ENCODE measurements at places on chromosomes 1 and 21.

DNA sequence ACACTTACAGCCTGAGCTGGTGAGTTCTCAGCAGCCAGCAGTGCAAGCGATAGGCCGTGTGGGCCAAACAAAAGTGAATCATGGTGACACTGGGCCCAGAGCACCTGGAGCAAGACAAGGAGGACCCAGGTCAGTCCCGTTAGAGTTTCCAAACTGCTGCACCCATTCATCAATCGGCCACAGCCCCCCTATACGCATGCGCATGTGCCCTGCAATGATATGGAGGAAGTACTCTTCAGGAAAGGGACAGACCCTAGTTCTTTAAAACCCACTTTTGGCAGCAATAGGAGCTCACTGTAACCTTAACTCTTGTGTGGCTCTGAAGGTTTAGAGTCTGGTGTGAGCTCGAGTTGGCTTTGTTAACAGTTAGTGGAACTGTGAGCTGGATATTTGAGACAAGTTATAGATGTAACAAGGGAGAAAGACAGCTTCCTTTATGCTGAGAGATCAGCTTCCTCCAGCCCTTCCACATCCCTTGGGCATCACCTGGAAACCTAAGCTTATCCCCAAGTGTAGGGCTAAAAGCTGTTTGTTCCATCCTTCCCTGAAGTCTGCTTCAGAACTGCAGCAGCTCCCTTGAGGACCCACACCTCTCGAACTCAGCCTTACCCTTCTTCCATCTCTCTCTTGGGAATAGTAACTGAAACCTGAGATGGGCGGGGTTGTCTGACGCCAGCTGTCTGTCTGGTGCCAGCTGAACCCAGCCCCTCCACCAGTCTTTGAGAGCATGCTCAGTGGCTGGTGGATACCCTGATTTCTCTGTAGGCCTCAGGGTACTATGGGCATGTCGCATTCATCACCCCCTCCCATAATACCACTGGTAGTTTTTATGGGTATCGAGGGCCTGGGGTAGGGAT is 17.7 kb downstream of the NMNAT1 start:
- no peak for DNase-seq

GRCh38 chr1:229454056-229454455 is 20.2 kb upstream of the ACTA1 start:
- DNase-seq: no peak

DNA sequence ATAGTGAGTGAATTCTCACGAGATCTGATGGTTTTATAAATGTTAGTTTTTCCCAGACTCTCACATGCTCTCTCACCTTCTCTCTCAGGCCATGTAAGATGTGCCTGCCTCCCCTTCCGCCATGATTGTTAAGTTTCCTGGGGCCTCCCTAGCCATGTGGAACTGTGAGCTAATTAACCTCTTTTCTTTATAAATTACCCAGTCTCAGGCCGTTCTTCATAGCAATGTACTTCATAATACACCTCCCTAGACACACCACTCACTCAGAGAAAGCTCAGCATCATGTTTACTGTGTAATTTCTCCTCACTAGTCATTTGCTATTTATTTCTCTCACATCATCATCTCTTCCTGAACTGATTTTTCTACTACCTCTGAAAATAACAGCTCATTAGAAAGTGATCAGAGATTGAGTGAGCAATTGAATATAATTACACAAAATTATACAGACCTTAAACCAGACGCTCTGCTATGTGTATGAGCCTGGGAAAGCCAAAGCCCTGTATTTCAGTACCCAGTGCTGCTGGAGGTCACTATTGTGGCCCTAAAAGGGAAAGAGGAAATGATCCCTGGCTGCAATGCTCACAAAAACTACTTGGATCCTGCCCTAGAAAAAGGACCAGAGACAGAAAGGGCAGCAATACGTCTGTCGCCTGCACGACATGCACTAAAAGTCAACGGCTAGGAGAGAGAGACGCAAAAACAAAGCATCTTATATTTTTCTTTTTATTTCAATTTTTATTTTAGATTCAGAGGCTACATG is 284.5 kb downstream of the DSCAM start:
- DNase-seq: no peak

DNA sequence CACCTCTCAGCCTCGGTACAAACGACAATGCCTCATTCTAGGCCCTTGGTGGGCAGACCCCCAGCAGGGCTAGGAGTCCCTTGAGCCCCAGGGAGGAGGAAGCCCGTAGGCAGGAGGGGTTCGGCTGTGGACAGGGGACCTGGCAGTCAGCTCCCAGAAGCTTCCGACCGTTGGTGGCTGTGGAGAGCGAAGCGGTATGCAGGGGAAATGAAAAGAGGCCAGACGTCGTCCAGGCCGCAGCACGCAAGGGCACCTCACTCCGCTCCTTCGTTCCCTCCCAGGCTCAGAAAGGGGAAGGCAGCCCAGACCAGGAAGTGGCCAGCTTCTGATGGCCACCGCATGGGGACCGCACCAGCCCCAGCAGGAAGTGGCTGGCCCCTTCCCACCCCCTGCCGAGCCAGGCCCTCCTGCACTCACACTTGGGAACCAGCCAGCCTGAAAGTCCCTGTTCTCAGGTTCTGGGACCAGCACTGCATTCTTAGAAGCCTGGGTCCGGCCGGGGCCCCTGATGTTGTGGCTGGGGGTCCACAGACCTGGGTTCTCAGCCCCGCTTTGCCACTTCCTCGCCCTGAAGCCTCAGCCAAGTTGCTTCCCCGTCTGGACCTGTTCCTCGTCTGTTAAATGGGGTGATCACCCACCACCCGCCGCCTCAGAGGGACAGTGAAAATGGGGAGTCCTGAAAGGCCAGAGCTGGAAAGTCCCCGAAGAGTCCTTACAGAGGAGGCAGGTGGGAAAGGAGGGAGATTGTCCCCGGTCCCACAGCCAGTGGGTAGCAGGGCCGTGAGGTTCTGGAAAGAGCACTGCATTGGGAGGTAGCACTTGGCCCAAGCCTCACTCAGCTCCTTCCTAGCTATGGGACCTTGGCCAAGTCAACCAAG is 104.0 kb upstream of the RUNX3 start:
- no peak for DNase-seq

DNA sequence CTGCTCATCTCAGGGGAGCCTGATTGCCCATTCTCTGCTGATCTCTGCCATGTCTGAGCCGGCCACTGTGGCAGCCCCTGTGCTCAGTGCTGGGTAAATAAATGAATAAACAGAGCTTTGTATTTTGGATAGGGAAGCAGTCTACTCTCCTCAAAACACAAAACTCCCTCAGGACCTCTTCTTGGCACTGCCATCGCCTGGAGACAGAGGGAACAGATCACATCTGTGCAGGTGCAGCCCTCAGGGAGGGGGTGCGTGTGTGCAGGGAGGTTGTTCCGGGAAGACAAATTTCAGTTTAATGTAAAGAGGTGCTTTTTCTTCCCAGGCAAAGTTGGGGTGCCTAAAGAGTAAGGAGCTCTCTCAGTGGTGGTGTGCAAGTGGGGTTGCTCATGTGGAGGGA is 7.7 kb upstream of the FAM167B start:
- no peak for DNase-seq

GRCh38 chr1:206967096-206967849 is 3.0 kb downstream of the FCAMR start:
- no peak for DNase-seq

- no peak for DNase-seq
These were observed 115.1 kb upstream of the PBX1 start for GRCh38 chr1:164443836-164444235.

- DNase-seq: no peak
These were observed 36.1 kb upstream of the B3GALT5 start for GRCh38 chr21:39576518-39577128.

DNA sequence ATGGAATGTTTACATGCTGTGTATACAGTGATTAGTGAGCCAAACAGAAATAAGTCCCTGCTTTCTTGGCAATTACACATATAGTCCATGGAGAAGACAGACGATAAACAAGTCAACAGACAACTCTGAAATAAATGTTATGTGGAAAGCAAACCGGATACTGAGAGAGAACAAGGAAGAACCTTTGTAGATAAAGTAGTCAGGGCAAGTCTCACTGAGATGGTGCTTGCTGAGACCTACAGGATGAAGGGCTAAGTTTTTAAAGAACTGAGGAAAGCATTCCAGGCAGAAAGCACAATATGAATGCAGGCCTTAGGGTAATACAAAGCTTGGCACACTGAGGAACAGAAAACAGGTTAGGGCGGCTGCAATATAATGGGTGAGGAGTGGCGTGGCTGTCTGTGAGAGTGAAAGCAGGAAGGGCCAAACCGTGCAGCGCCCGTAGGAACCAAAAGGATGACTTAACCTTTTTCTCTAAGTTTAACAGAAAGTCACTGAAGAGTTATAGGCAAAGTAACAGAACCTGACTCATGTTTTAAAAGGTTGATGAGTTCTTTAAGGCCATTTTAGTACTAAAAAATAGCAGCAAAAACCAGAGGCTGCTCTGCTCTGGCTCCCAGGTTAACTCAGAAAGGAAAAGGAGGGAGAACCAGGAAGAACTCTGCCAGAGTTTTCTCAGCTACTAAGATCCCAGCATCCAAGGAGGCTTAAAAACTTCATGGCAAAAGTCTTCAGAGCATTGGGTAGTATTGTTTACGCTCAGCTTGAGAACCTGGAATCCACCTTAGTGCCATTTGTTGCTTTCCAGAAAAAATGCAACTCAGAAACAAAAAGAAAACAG is 8.7 kb upstream of the TTF2 start:
- DNase-seq: peak; percentile 41

DNA sequence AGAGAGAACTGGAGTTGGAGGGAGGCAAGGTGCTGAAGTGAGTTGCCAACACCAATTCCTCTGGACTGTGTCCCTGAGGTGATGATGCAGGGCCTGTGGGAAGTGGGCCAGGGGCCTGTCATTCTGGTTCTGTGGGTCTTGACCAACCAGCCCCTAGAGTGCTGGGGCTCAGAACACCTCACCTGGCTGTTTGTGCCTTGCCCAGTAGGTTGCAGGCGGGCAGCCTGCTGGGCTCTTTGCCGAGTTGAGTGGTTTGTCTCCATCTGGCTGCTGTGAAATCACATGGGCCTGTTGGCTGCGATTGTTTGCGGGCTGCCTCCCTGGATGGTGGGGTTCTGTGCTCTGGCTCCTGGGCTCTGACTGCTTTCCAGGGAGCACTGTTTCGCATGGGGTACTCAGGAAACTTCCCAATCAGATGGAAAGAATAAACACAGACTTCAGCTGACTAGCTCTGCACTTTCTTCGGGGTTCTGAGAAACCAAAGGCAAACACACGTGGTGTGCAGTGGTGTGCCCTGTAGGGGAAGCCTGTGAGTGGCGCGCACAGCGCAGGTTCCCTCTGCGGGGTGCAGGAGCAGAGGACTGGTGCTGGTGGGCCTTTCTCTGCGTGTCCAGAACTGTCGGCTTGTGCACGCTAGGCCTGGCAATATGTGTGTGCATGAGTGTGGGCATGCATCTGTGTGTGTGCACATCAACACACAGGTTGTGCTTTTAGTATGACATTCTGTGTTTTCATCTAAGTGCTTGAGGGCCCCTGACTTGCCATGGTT is 95.1 kb downstream of the RHOU start:
- no peak for DNase-seq
